Tibial nerve (tissue), 4 donors: ENCODE measurements at places on chromosomes 7 and 10. TPM values are rescaled to one million over a fixed set of nuclear protein-coding genes. Genes with fewer than 3 reads are reported as not detected.

DNA sequence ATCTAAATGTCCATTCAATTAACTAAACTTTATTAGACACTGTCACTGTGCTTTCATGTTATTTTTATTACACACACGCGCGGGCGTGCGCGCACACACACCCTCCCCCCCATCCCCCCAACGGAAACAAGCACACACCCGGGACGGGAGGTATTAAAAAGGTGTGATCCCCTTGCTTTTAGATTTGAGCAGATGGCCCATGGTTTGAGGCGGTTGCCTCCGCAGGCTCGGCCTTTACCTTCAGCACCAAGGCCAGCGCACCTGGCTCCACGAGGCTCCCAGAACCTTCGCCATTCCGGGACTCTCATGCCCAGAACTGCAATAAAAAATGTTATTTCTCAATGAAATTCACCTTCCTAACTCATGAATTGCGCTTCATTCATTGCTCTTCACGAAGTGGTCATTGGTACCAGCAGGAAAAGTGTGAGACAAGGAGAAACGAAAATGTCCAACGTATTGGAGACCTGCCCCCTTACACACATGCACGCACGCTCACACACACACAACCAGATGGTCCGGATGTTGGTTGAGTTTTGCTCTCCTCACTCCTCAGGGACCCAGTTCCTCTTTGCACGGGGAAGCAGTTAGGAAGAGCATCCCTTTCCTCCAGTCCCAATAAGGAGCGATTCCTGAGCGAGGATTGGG is 20.8 kb upstream of the PTF1A start:
- no peak for DNase-seq
- no peaks in the 10 kb centered on the region for H3K4me1 ChIP-seq
- H3K4me3 ChIP-seq = no peak overlapping the region
- H3K27ac ChIP-seq = no peak overlapping the region
- H3K27me3 ChIP-seq = no peaks in the 10 kb centered on the region

- no peaks in the 10 kb centered on the region for H3K4me1 ChIP-seq
- no peak overlapping the region for H3K4me3 ChIP-seq
- H3K27me3 ChIP-seq = no peaks in the 10 kb centered on the region
- no peak for DNase-seq
These were observed 13.1 kb downstream of the LHFPL3 start for GRCh38 chr7:104341546-104341945.

Gene AKR1B15
- total RNA-seq = 1.8 TPM

Gene HABP2
- not detected for total RNA-seq

DNA sequence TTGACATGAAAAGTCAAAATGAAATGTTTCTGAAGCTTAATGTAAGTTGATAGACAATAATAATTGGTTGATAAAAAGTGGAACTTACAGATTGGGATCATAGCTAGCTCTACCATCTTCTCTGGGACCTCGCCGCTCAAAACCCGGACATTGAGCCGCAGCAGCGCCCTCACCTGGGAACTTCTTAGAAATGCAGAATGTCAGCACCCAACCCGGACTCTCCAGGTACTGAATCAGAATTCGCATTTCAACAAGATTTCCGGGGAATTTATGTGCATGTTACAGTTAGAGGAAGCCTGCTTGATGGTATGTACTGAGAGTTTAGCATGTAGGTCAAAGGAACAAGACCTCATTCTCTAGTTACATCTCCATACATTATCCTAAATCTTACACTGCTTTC is 36.7 kb upstream of the ABLIM1 start:
- no peaks in the 10 kb centered on the region for H3K36me3 ChIP-seq
- H3K27me3 ChIP-seq = no peaks in the 10 kb centered on the region
- no peaks in the 10 kb centered on the region for H3K4me1 ChIP-seq
- no peak overlapping the region for H3K27ac ChIP-seq
- H3K4me3 ChIP-seq = no peak overlapping the region

- peaks cover 12% of the 10 kb centered on the region for H3K4me1 ChIP-seq
- no peaks in the 10 kb centered on the region for H3K27me3 ChIP-seq
- peak overlapping the region; percentile 7 for H3K4me3 ChIP-seq
- no peak overlapping the region for H3K27ac ChIP-seq
These were observed 913 bp downstream of the NPY start for GRCh38 chr7:24284699-24285506.

DNA sequence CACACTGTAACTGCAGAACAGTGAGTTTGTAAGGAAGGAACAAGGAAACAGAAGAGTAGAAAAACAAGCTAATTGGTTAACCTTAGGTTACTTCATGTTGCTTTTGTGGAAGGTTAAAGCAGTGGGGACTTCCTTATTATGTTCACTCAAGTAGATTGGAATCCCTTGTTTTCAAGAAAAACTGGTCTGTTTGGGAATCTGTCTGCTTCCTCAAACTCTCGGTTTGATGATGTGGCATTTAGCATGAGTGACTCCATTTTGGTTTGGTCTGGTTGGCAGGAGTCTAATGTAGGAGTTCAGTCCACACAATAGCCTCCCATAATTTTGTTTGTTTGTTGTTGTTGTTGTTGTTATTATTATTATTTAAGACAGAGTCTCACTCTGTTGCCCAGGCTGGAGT is 3.8 kb upstream of the TRIM56 start:
- H3K4me3 ChIP-seq = no peak overlapping the region
- H3K27me3 ChIP-seq = no peaks in the 10 kb centered on the region
- no peaks in the 10 kb centered on the region for H3K36me3 ChIP-seq

Gene AKR1D1
- total RNA-seq = not detected

Gene ADAM12
- total RNA-seq = 0.78 TPM

Gene HDAC9
- 11.8 TPM for total RNA-seq

DNA sequence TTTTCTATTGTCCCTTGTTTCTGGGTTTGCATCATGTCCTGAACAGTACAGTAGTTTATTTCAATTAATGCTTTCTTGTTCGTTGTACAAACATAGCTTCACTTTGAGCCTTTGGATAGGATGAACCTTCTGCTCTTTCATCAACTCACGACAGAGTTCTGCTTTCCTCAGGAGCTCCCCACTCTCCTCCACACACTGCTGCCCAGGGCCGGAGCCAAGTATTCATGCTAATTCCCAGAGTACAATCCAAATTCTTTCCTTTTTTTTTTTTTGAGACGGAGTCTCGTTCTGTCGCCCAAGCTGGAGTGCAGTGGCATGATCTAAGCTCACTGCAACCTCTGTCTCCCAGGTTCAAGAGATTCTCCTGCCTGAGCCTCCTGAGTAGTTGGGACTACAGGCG is 7.5 kb upstream of the NUP205 start:
- H3K36me3 ChIP-seq = no peaks in the 10 kb centered on the region
- no peak overlapping the region for H3K4me3 ChIP-seq
- no peaks in the 10 kb centered on the region for H3K4me1 ChIP-seq
- H3K27me3 ChIP-seq = no peaks in the 10 kb centered on the region
- no peak overlapping the region for H3K27ac ChIP-seq

GRCh38 chr10:35027567-35027966 is 62.6 kb downstream of the CUL2 start:
- no peak overlapping the region for H3K27ac ChIP-seq
- no peak overlapping the region for H3K4me3 ChIP-seq
- no peak for DNase-seq
- H3K36me3 ChIP-seq = peaks cover 56% of the 10 kb centered on the region

Gene PRPS1L1
- total RNA-seq = not detected

Gene GIMAP1
- total RNA-seq = 4.0 TPM

Gene DNMBP
- total RNA-seq = 21.6 TPM

Gene ADAM22
- total RNA-seq = 8.6 TPM

DNA sequence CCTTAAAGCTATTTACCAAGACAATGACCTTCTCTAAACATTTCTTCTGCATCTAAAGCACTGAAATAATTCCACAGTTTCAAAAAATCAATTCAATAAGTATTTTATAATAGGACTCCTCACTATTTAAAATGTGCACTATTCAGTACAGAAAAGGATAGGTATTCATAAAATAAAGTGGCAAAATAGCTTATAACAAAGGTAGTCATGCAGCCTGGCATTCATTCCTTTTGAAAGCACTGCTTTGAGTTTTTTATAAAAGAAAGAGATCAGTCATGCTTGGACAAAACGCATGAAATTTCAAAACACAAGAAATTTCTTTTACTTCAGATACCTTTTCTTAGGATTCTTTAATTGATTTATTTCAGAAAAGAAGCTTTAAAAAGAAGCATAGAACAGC is 689.7 kb upstream of the PHF14 start:
- H3K4me1 ChIP-seq = no peaks in the 10 kb centered on the region
- no peaks in the 10 kb centered on the region for H3K27me3 ChIP-seq
- H3K27ac ChIP-seq = no peak overlapping the region
- no peak overlapping the region for H3K4me3 ChIP-seq
- no peaks in the 10 kb centered on the region for H3K36me3 ChIP-seq
- no peak for DNase-seq

GRCh38 chr10:29860166-29860565 is 199.2 kb downstream of the JCAD start:
- no peak overlapping the region for H3K4me3 ChIP-seq
- no peak for DNase-seq
- no peak overlapping the region for H3K27ac ChIP-seq
- H3K36me3 ChIP-seq = no peaks in the 10 kb centered on the region
- H3K27me3 ChIP-seq = no peaks in the 10 kb centered on the region

DNA sequence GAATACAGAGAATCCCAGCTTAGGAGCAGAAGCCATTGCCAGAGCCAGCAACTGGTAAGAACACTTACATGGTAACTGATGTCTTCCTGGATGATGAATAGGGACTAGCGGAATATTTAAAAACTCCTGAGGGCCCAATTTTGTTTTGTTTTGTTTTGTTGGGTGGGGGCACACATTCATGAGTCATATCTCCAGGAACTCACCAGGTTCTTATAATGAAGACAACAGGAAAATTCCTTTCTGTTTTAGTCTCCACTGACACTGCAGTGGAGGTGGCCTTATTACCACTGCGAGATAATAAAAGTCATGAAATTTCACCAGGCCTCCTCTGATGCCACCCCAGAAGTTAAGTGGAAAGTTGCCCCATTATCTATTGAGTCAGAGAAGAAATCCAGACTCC is 6.6 kb upstream of the CUZD1 start:
- no peak overlapping the region for H3K4me3 ChIP-seq
- no peaks in the 10 kb centered on the region for H3K4me1 ChIP-seq
- H3K27me3 ChIP-seq = no peaks in the 10 kb centered on the region

DNA sequence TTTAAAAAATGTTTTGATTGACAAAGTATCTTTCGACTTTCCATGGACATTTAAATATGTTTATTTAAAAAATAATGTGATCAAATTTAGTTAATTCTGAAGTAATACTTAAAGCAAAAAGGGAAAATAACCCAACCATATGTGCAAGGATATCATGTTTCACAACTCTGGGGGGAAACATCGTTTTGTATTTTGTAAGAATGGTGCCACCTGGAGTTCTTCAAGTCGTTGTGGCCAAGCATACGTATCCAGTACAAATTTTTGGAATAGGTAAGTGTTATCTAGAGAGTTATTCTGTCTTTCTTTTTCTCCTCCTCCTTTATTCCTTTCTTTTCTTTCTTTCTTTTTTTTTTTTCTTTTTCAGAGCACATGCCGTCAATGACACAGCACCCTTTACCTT is 176.2 kb upstream of the CSTF2T start:
- H3K27ac ChIP-seq = no peak overlapping the region
- no peak for DNase-seq
- no peaks in the 10 kb centered on the region for H3K27me3 ChIP-seq
- H3K36me3 ChIP-seq = no peaks in the 10 kb centered on the region
- H3K4me3 ChIP-seq = no peak overlapping the region
- H3K4me1 ChIP-seq = no peaks in the 10 kb centered on the region

Gene VPS37D
- total RNA-seq = 4.2 TPM

Gene SFTPA1
- total RNA-seq = not detected

DNA sequence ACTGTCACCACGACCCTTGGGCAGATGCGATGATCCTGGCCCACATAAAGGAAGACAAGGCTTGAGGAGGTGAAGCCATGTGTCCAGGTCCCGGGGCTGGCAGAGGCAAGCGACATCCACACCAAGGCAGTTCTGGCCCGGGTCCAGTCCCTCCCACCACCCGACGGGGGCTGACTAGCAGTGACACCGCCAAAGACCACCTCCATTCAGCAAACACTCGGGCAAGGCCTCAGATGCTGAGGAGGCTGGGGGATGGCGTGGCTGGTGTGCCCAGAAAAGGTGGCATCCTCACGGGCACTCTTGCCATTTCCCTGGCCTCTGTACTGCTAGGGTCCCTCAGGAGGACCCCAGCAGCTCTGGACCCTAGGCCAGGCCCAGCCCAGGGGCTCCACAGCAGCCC is 219.0 kb downstream of the ELFN1 start:
- no peaks in the 10 kb centered on the region for H3K4me1 ChIP-seq
- H3K27me3 ChIP-seq = no peaks in the 10 kb centered on the region
- DNase-seq = no peak
- H3K27ac ChIP-seq = no peak overlapping the region
- H3K36me3 ChIP-seq = no peaks in the 10 kb centered on the region

DNA sequence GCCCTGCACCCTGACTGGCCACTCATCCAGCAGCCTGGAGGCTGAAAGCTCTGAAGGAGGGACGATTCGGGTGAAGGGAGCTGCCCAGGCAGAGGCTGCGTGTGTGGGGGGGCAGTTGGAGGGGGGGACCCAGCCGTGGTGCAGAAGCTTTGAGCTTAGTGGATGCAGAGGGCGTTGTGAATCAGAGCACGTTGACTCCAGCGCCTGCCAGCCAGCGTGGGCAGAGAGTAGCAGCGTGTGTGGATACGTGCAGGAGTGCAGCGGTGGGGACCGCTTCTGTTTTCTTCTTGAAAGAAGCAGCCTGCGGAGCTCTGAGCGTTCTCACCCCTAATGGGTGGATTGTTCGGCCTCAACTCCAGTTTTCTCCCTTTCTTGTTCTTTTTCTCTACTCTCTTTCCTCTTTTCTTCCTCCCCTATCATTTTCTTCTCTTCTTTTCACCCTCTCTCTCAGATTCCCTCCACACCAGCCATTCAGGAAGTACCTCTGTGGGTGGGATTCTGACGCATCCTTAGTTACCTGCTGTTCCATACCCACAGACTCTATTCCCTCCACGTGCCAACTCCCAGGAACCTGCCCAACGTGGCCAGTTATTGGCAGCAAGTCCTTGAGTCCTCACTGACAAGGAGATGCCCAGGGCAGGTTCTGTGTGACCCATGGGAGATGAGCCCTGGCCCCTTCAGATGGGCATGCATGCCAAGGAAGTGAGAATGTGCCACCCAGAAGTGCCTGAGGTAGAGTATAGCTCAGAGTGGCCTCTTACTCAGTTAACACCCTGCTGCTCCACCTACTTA is 47.4 kb downstream of the SORCS3 start:
- no peaks in the 10 kb centered on the region for H3K27me3 ChIP-seq
- H3K36me3 ChIP-seq = no peaks in the 10 kb centered on the region
- H3K4me1 ChIP-seq = no peaks in the 10 kb centered on the region
- no peak for DNase-seq

Gene ADARB2
- total RNA-seq = 21.2 TPM

GRCh38 chr10:13051126-13051694 is 48.8 kb upstream of the OPTN start:
- DNase-seq = no peak
- H3K27me3 ChIP-seq = no peaks in the 10 kb centered on the region
- no peak overlapping the region for H3K27ac ChIP-seq
- H3K4me1 ChIP-seq = peaks cover 3% of the 10 kb centered on the region
- no peaks in the 10 kb centered on the region for H3K36me3 ChIP-seq
- no peak overlapping the region for H3K4me3 ChIP-seq

Gene GRB10
- 50.2 TPM for total RNA-seq

Gene ZNF117
- total RNA-seq = 15.1 TPM

Gene AMZ1
- 0.87 TPM for total RNA-seq
